Stimulated activated CD4-positive, alpha-beta T cell treated with anti-CD3 and anti-CD28 coated beads, Interleukin-2, amount 100 ng/mL, for 24 hours (primary cell): ENCODE measurements at places on chromosomes 1 and 21.

DNA sequence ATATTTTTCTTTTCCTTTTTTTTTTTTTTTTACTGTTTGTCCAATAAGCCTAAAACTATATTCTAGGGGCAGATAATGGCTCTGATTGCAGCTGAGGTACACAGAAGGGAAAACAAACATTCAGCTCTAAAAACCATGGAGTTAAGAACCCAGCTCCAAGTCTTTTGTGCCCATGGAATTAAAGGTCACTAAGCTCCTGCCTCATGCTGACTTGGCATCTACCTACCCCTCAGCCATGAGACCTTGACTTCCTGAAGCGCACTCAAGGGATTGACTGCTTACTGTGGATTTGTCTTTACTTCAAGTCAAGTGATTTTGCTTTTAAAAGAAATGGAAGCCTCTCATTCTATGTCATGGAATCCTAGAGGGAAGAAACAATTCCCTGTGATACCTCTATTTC, 192.3 kb downstream of the AMY1C start:
- no peak for DNase-seq

GRCh38 chr21:41750051-41750450, 16.8 kb downstream of the RIPK4 start:
- DNase-seq = no peak

DNA sequence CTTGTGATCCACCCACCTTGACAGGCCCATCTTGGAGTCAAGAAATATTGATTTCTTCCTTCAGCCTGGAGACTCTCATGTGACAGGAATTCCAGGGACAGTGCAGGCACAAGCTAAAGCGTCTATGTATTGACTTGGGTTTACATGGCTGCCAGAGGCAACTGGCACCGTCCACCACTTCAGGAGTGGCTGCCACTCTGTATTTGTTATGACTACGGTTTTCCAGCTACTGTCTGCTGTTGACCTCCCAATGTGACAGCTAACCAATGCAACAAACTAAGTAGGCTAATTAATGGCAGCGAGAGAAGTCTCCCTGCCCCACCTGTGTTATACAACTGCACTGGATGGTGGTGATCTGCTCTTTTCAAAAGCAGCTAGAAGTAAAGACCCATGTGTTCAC, 56.9 kb downstream of the CD58 start:
- no peak for DNase-seq

GRCh38 chr1:198577444-198577843, 37.0 kb upstream of the ATP6V1G3 start:
- no peak for DNase-seq

GRCh38 chr1:156658496-156658895, 16.6 kb downstream of the BCAN start:
- DNase-seq = no peak

DNA sequence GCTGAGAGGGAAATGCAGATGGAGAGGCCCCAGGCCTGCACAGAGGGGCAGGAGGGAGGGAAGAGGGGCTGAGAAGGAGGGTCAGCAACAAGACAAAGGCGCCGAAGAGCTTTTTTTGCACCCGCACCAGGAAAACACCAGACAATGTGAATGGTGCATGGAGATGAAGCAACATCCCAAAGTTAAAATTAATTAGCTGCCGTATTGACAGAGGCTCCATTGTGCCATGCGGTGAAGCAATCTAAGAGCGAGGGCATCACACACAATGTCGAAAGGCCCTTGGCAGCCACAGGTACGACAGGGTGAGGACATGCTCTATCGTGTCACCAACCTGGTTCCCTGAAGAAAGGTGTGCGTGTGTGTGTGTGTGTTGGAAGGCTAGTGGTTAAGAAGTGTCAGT, 41.2 kb downstream of the SSBP3 start:
- no peak for DNase-seq

- no peak for DNase-seq
Measured at GRCh38 chr1:181112071-181112929, 23.8 kb downstream of the IER5 start.

DNA sequence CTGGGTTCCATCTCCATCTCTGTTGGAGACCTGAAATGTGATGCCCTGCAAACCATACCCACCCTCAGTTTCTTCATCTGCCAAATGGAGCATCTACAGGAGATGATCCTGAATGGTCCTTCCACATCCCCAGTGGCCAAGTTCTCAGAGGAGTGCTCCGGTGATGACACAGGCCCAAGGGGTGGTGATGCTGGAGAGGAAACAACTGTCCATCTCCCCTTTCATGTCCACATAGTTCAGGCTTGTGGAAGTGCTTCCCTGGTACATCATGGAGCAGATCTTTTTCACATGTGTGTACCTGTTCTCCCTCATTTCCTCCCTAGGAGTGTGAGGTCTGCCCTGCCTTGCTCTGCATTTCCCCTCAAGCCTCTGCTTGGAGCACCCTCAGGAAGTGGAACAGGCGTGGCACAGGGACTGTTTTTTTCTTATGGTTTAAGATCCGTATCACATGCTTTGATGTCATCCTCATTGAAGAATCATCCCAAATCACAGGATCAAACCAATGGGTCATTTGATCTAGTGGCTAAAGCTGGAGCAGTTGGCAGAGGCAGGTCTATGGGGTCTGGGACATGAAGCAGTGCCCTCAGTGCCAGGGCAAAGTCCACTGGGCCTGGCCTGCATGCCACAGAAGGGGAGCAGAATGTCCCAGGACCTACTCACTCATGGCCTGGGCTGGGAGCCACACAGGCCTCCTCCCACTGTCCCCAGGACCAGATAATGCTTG, 8.2 kb upstream of the TRIM63 start:
- no peak for DNase-seq
